ENCODE measurements at places on chromosomes 7 and 10.

DNA sequence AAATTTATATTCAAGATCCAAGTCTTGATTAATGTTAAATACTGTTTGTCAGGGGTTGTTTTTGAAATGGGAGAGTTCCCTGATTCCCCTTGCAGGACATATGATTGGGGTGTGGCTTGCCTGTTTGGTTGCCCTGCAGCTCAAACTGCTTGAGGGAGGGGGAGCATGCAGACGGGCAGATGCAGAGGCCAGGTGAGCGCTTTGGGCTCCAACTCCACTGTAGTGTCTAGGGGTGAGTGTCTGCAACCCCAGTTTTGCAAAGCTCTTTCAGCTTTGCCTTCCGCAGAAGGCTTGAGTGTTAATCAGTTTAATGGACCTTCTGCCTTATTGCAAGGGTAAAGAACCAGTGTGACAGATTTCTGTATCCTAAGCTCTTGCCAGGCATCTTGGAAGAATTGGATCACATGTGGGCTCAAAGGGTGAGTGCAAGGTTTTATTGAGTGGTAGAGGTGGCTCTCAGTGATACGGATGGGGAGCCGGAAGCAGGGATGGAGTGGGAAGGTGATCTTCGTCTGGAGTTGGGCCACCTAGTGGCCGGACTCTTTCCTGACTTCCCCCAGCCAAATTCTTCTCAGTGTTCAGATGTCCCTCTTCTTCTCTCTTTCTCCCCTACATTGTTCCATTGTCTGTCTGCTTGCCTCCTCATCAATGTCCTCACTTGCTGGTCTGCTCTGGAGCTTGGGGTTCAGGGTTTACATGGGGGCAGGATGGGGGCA is 479.7 kb downstream of the ATRNL1 start:
- DNase-seq = no peak

GRCh38 chr7:116139807-116140206 is 70.5 kb upstream of the TES start:
- no peak for DNase-seq

DNA sequence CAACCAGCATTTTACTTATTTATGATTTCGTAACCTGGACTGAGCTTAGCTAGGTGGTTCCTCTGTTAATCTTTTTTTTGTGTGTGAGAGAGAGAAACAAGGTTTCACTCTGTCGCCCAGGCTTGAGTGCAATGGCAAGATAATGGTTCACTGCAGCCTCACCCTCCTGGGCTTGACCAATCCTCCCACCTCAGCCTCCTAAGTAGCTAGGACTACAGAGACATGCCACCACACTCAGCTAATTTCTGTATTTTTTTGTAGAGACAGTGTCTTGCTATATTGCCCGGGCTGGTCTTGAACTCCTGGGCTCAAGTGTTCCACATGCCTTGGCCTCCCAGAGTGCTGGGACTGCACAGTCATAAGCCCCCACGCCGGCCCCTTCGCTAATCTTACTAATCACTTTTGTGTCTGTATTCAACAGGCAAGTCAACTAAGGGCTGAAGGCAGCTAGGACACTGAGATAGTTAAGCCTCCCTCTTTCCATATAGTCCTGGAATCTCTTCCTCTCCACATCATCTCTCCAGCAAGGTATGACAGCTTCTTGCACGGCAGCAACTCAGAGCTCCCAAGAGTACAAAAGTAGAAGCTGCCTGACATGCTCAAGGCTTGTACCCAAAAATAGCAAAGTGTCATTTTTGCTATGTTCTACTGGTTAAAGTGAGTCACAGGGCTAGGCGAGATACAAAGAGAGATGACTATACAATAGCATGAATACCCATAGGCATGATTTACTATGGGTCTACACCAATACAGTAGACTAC is 11.3 kb downstream of the KMT2C start:
- DNase-seq = no peak

- no peak for DNase-seq
Observed at GRCh38 chr10:110686949-110687348, 42.8 kb downstream of the RBM20 start.

DNA sequence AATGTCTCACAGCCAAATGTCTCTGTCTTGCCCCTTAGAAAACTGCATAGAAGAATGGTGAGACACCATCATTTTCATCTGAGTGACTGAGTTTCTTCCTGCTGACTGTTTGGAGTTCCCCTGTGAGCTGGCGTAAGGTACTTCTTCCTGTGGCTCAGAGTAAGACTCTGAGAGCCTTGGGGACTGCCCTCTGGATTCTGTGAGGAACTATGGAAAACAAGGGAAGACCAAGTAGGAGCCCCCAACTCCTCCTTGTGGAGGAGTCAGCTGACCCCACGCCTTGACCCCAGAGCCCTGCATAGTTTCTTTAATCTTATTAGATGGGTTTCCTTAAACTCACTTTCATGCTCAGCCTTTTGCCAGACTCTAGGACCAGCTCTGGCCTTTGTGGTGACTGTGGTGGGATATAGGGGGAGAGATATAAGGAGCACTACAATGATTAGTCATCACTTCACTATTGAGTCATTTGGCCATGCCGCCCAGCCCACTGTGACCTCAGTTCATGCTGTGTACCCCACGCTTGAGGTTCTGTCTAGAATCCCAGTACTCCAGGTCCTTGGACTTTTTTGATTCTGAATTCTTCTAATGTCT is 51.8 kb upstream of the FAM133B start:
- no peak for DNase-seq

GRCh38 chr7:3733541-3734140 is 432.6 kb downstream of the SDK1 start:
- no peak for DNase-seq

GRCh38 chr7:19318287-19318686 is 173.1 kb upstream of the FERD3L start:
- DNase-seq = no peak

- no peak for DNase-seq
Observed at GRCh38 chr7:1377111-1377909, 82.0 kb downstream of the MICALL2 start.

- no peak for DNase-seq
Observed at GRCh38 chr7:6416516-6417145, 31.1 kb downstream of the DAGLB start.

DNA sequence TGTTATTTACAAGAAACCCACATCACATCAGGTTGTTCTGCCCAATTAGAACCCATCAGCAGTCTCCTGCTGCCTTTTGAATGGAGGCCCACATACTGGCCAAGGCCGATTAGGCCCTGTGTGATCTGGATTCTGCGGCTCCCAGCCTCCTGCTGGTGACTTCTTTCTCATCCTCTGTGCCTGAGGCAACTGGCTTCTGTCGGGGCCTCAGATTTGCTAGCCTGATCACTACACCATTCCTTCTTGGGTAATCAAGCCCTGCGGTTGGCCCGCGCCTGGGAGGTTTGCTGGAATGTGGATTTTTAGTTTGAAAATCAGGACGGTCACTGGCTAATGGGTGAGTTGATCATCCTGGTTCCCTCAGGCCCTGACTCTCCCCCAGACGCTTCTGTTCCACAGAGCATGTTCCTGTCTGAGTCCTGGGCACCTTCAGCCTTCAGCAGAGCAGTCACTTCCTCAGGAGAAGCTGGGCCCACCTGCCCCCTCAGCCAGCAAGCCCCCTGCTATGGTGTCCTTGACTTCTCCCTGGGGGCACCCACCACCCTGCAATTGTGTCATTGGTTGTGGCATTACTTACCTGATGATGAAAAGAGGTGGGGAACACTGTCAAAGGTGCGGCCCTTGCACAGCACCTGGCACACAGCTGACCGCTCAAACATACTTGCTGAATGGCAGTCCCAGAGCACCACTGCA is 207.6 kb downstream of the PHTF2 start:
- no peak for DNase-seq

DNA sequence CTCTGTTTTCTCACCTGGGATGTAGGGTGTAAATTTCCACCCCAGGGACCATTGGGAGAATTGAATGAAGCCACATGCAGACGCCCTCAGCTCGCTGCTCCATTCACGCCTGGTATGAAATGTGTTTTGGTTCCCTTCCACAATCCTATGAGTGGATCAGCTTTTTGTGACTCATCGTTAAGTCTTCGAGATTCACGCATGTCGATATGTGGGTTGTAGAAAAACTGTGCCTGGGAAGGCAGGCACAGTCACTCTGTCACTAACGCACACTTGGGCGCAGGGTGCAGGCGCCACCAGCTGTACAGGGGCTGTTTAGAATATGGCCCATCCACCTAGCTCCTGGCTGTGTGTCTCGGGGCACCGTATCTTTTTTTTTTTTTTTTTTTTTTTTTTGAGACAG is 64.2 kb upstream of the SH2B2 start:
- DNase-seq = no peak

- DNase-seq = no peak
Observed at GRCh38 chr7:17331891-17332501, 33.5 kb downstream of the AHR start.

- DNase-seq = no peak
Observed at GRCh38 chr10:75623310-75624093, 192.1 kb downstream of the LRMDA start.

DNA sequence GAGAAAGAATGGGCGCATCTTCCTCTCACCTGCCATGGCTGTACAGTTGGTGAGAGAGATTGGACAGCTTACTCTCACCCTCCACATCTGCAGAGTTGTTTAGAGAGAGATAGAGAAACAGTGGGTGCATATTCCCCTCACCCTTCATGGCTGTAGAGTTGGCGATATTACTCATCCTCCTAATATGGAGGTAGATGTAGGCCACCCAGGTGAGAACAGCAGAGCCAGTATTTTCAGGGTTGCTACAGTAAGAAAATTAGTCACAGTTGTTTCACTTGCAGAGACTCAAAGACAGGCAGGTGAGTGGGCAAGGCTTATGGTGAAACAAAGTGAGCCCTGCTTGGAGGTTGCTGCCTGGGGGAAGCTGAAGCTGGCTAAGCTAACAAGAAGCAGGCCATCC is 65.0 kb upstream of the PFKP start:
- DNase-seq = no peak
